ENCODE measurements at places on chromosomes 7 and 10.

DNA sequence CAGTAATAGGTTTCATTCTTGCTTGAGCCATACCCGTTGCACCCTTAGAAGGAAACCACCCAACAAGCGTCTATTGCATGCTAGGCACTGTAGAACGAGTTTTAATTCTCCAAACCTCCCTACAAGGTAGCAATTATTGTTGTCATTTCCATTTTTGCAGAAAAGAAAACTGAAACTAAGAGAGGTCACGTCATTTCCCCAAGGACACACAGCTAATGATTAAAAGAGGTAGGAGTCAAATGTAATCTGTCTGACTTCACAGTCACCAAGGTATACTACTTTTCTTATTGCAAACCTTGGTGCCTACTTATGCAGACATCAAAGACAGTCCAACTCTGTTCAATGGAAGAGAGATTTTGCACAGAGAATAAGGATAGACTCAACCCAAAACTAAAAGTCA, 49.1 kb upstream of the C1QL3 start:
- no peak for DNase-seq

- DNase-seq = no peak
Observed at GRCh38 chr7:158074896-158075632, 512.6 kb downstream of the PTPRN2 start.

GRCh38 chr7:129122751-129123509, 21.6 kb upstream of the TSPAN33 start:
- DNase-seq = no peak

DNA sequence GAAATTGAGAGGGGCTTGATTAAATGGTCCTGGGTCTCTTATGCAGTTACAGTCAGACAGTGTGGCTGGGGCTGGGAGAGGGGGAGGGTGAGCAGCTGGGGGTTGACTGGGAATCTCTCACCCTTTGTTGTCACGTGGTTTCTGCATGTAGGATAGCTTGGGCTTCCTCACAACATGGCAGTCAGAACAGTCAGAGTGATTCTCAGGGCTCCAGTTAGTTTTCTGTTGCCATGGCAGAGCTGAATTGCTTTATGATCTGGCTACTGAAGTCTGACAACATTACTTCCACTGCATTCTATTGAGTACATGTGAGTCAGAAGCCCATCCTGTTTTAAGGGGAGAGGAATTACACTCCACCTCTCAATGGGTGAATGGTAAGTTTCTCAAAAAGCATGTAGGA, 102.7 kb downstream of the WDR11 start:
- DNase-seq = no peak

DNA sequence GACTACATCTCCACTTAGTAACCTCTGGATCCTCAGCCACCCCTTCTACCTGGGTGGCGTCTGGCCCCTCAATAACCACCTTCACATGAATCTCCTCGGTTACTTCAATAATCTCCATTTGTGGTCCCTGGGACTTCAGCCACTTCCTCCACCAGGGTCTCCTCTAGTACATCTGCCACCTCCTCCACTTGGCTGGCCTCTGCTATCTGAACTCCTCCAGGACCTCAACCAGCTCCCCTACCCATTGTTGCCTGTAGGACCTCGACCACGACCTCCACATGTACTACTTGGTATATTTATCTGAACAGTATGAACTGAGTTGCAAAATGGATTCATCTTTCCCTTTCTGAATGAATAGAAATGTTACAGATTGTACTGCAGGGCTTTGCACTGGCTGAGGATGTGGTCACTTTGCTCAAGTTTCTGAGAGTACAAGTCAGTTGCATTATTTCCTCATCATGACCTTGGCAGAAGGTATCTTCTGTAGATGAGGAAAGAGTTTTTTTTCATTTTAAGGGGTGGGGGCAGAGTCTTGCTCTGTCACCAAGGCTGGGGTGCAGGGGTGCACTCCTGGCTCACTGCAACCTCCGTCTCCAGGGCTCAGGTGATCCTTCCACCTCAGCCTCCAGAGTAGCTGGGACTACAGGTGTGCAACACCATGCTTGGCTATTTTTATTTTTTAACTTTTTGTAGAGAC, 36.0 kb downstream of the MAT1A start:
- no peak for DNase-seq

DNA sequence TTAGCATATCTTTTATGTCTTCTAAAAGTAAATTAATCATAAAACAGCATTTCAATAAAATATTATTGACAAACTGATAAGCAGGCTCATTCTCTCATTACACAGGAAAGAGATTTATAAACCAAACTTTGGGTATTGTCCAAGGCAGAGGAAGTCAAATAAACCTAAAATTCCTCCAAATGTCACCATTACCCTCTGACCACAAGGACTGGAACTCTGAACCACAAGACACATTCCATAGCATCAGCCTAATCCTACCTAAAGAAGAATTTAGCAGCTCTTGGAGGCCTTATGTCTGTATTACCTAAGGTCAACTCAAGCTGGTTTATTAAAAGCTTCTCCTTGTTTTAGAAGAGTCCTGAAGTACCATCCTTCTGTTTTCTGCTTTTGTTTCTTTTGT, 82.4 kb upstream of the SLC13A1 start:
- DNase-seq = no peak

DNA sequence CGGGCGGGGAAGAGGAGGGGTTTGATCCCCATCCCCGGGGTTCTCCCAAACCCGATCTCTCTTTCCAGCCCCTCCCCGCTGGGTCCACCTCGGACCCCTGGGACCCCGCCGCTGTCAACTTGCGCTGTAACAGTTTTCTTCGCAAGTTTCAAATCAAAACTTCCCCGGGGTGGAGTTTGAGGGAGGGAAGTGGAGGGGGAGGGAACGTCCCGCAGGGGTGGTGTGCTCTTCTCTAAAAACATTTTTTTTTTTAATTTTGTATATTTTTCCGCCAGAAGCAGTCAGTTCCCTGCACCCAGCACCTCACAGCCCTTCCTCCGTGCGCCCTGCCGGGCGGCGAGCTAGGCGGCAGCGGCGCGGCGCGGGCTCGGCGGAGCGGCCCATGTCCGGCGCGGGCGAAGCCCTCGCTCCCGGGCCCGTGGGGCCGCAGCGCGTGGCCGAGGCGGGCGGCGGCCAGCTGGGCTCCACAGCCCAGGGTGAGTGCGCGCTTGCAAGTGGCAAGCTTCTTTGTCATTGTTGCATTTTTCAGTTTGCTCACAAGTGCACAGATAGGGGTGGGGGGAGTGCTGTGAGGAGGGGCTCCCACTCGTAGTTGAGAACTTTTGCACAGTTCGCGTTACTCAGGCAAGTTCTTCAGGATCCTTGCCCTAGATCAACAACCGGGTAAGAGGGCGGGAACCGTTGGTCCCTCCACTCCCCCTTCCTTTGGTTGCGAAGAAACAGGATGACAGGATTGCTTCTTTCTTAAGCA, 933 bp downstream of the MDFIC start:
- DNase-seq = no peak

GRCh38 chr10:4807761-4808507, 18.1 kb upstream of the AKR1E2 start:
- no peak for DNase-seq

DNA sequence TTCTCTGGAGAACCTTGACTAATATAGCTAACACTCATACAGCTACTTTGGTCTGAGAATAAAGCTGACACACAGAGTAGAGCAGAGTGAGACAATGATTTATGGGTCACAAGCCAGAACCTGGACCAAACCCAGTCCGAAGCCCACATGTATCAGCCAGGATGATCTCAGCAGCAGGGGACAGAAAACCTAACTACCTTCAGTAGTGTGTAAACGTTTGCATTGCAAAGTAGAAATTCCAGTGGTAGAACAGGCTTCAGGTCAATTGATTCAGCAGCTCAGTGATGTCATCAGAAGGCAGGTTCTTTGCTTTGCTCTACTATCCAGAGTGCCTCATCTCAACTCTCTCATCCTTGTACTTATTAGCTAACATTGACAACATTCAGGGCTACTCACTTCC, 62.5 kb upstream of the PALS2 start:
- DNase-seq = no peak

- no peak for DNase-seq
Observed at GRCh38 chr7:104933022-104933421, 81.0 kb upstream of the KMT2E start.

DNA sequence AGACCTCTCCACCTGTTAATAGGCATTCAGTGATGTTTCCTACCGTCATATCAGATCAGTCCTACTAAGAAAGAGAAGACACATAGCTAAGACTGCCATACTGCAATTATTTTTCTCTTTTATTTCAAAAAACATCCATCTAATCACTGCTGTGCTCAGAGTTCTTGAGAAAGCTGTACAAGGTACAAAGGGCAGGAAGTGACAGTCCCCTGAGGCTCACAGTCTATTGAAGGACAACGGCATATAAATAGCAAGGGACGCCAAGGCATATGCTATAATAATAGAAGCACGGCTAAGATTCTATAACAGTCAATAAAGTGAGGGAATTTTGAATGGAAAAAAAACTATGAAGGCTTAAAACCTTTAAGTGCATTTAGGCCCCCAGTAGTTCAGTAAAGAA, 415.3 kb upstream of the NRP1 start:
- DNase-seq = no peak

DNA sequence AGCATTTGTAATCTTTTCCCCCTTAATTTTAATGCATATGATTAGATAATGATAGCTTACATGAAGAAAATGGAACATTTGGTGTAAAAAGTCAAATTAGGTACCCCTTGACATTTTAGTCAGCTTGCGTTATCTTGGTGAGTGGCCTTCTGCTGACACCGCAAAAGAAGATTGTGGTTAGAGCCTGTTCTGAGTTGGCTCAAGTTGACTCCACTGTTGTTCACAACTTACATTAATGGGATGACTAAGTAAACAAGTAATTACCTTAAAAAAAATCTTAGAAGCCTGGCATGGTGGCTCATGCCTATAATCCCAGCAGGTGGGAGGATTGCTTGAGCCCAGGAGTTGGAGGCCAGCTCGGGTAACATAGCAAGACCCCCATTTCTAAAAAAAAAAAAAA, 24.2 kb downstream of the TRRAP start:
- DNase-seq = no peak

- DNase-seq = no peak
Observed at GRCh38 chr10:47145290-47145934, 154.6 kb upstream of the GDF10 start.

GRCh38 chr10:101066146-101066895, 4.5 kb downstream of the KAZALD1 start:
- peak; percentile 56 for DNase-seq

DNA sequence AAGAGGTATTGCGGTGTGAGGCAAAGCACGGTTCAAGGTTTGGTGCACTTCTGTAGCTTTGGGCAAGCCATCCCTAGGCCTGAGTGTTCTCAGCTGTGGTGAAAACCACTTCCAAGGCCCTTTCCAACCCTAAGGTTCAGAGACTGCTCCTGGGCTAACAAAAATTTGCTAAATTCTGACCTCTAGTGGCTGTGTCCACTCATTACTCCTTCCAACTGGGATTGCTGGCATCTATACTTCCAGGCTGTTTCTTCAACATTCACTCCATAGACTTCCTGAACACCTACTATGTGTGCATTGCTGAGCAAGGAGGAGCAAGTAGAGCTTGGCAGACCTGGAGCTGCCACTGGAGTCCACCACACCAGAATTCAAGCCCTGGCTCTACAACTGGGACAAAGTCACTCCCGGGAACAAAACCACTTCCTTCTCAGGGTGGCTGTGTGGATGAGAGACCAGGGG, 29.3 kb upstream of the SH3PXD2A start:
- DNase-seq = peak; percentile 56

- no peak for DNase-seq
Observed at GRCh38 chr10:89369156-89370105, 8.4 kb upstream of the IFIT1B start.

GRCh38 chr7:112084520-112084971, 121.7 kb downstream of the DOCK4 start:
- no peak for DNase-seq

DNA sequence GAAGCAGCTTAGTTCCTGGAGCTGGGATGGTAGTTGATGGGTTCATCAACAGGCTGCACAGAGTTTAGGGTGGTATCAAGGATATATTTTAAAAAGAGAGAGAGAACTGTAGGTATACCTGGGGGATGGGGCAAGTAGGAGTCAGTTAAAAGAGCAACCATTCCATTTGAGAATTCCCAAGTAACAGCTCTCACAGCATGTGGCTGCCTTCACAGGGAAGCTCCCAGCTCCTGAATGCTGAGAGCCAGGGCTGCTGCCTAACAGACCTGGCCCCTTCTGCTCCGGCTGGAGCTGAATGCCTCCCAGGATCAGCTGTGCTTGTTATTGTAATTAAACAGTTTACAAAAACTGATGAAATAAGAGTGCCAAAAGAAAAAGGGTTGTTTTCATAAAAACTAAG, 58.8 kb upstream of the GPR26 start:
- DNase-seq = no peak

GRCh38 chr10:90167174-90168064, 466.0 kb downstream of the KIF20B start:
- DNase-seq = no peak

DNA sequence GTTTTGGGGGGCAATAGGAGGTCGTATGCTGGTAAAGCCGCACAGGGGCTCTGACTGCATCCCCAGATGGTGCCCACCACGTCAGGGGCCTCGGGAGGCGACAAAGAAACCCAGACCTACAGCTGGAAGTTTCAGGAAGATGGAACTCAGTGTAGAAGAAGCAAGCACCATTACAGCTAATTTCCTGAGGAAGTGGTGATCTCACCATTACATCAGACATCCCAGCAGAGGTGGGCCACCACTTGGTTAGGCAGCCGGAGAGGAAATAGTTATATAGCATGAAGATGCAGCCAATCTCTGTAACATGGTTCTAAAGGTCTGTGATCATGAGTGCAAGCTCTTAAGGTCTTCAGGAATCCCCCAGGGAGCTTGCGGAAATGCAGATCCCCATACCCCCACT, 127.3 kb upstream of the PCBD1 start:
- no peak for DNase-seq

- no peak for DNase-seq
Observed at GRCh38 chr7:142637240-142637639, 112.0 kb upstream of the PRSS1 start.

- DNase-seq = no peak
Observed at GRCh38 chr10:98855403-98856189, 380.1 kb downstream of the HPSE2 start.

GRCh38 chr10:79385804-79386531, 38.7 kb downstream of the PPIF start:
- no peak for DNase-seq

DNA sequence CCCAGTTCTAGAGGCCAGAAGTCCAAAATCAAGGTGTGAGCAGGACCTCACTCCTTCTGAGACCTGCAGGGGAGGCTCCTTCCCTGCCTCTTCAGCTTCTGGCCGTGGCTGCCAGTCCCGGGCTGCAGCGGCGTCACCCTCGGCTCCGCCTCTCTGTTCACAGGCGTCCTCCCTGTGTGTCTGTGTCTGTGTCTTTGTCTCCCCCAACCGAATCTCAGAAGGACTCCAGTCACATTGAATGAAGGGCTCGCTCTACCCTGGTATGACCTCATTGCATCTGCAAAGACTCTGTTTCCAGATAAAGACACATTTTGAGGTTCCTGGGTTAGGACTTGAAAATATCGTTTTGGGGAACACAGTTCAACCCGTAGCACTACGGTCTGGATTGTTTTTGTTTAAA, 33.1 kb upstream of the GALNT11 start:
- no peak for DNase-seq

DNA sequence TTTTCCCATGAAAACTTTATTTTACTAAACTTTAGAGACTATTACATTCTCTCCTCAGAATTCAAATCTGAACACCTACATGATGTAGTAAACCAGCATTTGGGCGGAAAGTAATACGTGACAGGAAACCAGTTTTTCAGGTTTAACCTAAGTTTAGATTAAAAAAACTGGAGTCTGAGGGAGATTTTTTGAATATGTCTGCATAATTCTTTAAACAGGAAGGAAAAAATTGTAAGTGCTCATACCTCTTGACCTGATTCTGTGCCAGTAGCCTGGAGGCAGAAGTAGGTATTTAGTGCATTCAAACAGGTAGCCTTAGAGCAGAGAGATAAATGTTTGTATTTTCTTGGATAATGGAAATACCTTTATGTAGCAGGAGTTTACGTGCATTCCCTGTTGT, 224.3 kb downstream of the MDFIC start:
- no peak for DNase-seq
